ENCODE measurements at places on chromosomes 2 and 18.

GRCh38 chr18:63924551-63924950 lies 16.8 kb downstream of the SERPINB10 start:
- no peaks in the 10 kb centered on the region for H3K27me3 ChIP-seq
- H3K27ac ChIP-seq: no peak overlapping the region
- no peaks in the 10 kb centered on the region for H3K36me3 ChIP-seq
- no peak overlapping the region for H3K4me3 ChIP-seq

- H3K27ac ChIP-seq: no peak overlapping the region
- H3K4me3 ChIP-seq: no peak overlapping the region
- H3K4me1 ChIP-seq: no peaks in the 10 kb centered on the region
- DNase-seq: no peak
- H3K36me3 ChIP-seq: no peaks in the 10 kb centered on the region
Measured at GRCh38 chr2:186950694-186951093, 101.7 kb upstream of the ZSWIM2 start.

- no peaks in the 10 kb centered on the region for H3K4me1 ChIP-seq
- no peak for DNase-seq
- no peak overlapping the region for H3K4me3 ChIP-seq
- H3K27ac ChIP-seq: no peak overlapping the region
- H3K27me3 ChIP-seq: no peaks in the 10 kb centered on the region
- H3K36me3 ChIP-seq: no peaks in the 10 kb centered on the region
Measured at GRCh38 chr2:174844295-174844708, 80.0 kb upstream of the CHRNA1 start.

DNA sequence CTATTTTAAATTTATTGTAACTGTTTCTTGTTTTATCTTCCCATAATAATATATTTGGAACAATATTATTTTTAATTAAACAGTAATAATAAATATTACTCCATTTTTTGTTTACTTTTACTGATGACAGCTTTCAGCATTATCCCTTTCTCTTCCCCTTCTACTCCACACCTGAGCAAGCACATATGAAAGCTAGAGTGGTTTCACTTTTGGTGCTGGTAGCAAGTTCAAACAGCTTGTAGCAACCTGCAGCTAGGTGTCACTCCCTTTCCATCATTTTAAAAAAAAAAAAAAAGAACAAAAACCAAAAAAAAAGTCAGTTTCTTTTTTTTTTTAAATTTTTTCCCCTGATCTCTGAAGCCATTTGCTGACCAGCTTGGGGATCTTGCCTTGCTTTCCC lies 801.8 kb downstream of the CCDC85A start:
- no peaks in the 10 kb centered on the region for H3K36me3 ChIP-seq
- H3K4me3 ChIP-seq: no peak overlapping the region
- H3K27me3 ChIP-seq: no peaks in the 10 kb centered on the region
- no peaks in the 10 kb centered on the region for H3K4me1 ChIP-seq
- no peak overlapping the region for H3K27ac ChIP-seq
- no peak for DNase-seq

DNA sequence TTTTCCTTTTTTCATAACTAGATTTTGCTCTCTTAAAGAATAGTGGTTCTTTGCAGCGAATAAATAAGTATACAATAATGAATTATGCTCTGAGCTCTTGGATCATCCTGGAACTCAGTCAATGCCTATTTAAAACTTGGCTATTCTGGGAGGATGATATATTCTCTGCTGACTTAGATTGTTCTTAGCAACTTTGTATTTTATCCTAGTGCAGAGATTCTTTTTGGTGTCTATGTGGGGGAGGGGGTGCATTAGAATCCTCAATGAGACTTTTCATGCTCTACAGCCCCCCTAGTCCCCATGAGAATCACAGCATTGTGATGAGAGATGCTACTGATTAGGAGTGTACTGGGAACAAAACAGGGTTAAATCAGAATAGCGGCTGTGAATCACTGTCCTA lies 8.8 kb upstream of the FAM98A start:
- H3K27ac ChIP-seq: no peak overlapping the region
- H3K27me3 ChIP-seq: no peaks in the 10 kb centered on the region
- DNase-seq: no peak
- no peak overlapping the region for H3K4me3 ChIP-seq
- no peaks in the 10 kb centered on the region for H3K4me1 ChIP-seq
- no peaks in the 10 kb centered on the region for H3K36me3 ChIP-seq

Data from naive thymus-derived CD4-positive, alpha-beta T cell (primary cell).